Central memory CD4-positive, alpha-beta T cell (primary cell): ENCODE measurements at places on chromosomes 5 and 9.

DNA sequence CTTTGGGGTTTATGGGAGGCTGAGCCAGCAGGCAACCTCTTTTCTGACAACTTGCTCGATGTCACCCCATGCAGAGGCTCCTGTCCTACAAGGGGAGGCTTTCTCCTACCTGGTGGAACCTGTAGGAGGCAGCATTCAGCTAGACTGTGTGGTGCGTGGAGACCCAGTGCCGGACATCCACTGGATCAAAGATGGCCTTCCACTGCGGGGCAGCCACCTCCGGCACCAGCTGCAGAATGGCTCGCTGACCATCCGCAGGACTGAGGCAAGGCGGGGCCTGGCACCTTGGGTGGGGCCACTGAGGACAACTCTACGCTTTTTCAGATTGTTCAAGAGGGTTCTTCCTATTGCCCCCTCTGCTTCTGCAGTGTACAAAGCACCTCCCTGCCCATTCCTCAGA, 36.1 kb upstream of the ASS1 start:
- no peak for DNase-seq

DNA sequence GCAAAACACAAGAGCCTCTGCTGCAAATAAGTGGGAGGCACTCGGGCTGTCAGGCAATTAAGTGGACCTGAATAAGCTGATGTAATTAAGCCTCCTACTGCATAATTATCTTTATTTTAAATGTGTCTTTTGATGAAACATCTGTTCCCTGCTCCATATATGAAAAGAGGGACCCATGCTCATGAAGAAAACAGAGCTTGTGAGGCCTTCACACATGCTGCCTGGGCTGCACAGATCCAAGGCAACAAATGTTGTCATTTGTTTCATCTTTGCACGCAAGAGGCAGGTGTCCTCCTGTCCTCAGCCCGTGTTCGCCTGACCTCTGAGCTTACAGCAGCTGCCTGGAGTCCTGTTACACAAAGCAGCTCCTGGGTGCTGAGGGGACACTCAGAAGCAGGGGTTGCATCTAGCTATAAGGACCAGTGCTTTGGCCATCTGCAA, 381.1 kb downstream of the ZNF608 start:
- no peak for DNase-seq

GRCh38 chr5:127206320-127207113, 84.1 kb upstream of the MEGF10 start:
- DNase-seq = no peak

- DNase-seq = no peak
These were observed 23.2 kb downstream of the MTAP start for GRCh38 chr9:21825637-21826036.

DNA sequence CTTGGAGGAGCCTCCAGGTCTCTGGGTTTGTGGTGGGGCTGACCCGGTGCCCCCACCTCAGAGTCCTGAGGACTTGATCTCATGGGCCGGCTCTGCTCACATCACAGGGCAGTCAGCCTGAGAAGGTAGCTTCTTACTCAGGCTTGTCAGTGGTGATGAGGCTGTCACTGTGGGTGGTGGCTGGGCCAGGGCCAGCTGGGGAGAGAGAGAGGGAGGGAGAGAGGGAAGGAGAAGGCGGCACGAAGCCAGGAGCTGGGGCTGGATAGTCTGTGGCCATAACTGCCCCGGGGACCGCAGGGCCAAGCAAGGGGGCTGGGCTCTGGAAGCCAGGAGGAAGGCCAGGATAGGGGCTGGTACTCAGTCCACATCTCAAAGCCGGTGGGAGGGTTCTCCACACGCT, 6.5 kb downstream of the NTNG2 start:
- DNase-seq = no peak

GRCh38 chr9:14051419-14051818, 262.5 kb downstream of the NFIB start:
- DNase-seq = no peak

- DNase-seq = peak; percentile 51
These were observed at the start of gene REEP2 for GRCh38 chr5:138438724-138439476. Gene REEP2, plus strand, starts transcription at chr5:138439057. Its CDS starts 152 bp downstream, at chr5:138439209.

GRCh38 chr5:67844924-67845323, 370.6 kb upstream of the PIK3R1 start:
- DNase-seq = no peak

GRCh38 chr9:5428794-5429528, 8.8 kb downstream of the PLGRKT start:
- DNase-seq = no peak

DNA sequence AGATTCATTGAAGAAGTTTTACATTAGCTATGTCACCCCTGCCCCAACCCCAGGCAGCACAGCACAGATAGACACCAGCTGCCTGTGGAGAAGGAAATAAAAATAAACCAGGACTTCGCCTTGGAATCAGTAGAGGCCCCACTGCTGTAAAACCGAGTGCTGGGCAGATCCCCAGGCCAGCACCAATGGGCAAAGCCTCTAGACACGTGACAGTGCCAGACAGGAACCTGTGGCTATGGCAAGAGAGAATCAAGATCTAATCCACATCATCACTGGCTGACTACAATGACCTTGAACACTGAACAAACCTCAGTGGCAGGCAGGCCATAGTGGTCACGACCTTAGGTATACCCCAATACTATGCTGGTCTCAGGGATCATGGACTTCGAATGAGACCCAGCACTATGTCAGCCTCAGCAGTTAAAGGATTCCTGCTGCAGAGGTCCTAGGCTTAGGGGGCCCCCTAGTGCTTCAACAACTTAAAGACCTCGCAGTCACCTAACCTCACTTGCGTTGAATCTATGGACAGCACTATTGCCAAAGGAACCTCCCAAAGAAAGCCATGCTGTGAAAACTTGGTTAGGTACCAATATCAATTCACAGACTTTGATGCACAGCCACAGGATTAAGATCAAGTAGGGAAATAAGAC, 2118.6 kb upstream of the C9orf72 start:
- no peak for DNase-seq

- no peak for DNase-seq
These were observed 72.6 kb upstream of the GALNT10 start for GRCh38 chr5:154117930-154118329.

GRCh38 chr5:32810804-32811203, 99.7 kb downstream of the NPR3 start:
- no peak for DNase-seq

- no peak for DNase-seq
These were observed 34.1 kb upstream of the SLC22A5 start for GRCh38 chr5:132335402-132335801.

DNA sequence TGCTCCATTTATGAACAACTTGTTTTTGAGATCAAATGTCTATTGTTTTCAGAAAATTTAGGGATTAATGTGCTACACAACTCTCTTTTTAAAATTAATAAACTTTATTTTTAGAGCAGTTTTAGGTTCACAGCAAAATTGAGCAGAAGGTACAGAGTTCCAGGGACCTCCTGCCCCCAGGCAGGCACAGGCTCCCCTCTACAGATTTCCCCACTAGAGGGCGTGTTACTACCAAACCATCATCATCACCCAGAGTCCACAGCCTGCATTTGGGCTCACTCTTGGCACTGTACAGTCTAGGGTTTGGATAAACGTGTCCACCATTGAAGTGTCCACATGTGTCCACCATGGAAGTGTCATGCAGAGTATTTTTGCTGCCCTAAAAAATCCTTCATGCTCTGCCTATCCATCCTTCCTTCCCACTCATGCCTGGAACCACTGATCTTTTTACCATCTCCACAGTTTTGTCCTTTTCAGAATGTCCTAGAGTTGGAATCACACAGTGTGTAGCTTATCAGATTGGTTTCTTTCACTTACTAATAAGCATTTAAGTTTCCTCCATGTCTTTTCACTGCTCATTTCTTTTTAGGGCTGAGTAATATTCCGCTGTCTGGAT, 61.7 kb downstream of the MRPL36 start:
- peak; percentile 37 for DNase-seq

DNA sequence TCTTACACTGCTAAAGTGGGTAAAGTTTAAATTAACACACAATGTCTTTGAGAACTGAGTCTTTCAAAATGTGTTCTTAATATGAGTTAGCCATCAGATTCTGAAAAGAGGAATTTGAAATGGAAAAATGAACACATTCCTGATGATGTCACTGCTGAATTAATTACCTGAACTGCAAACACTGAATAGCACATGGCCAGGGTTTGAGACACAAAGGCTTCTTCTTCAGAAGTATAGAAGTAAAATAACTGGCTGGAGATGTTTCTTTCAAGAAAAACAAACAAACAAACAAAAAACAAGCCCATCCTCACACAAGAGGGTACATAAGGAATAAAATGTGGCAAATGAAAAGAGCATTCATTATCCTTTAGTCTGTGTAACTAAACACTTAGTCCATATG, 7.1 kb downstream of the GLIS3 start:
- DNase-seq = no peak

- no peak for DNase-seq
These were observed 77.8 kb downstream of the ZCCHC7 start for GRCh38 chr9:37198039-37198729.

DNA sequence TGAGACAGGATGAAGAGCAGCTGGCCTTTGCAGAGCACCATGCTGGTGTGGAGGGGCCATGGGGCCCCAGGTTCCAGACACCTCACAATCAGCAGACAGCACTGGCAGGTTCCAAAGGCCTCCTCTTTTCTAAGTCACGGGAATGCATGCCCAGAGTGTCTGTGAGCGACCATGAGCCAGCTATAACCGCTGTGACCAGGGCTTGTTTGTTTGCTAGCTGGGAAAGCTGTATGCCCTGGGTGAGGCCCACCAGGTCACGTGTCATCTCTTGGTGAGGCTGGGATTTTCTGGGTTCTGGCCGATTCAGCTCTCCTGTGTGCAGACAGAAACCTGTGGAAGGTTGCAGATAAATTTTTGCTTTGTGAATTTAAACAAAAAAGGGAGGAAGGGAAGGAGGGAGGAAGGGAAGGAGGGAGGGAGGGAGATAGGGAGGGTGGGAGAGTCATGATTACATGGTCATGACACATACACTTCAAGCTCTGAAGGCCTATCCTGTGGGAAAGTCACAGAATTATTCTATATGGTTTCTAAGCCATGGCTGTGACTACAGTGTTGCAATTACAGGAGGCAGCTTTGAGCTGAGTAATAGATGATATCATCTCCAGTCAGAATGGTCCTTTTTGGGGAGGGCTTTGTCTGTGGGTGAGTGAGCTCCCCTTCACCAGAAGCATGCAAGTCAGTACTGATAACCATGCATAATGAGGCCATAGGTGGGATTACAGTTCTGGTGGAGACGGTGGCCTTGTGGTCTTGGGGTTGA, 37.2 kb downstream of the PAPPA start:
- DNase-seq = no peak

- DNase-seq = no peak
These were observed 40.0 kb downstream of the NIM1K start for GRCh38 chr5:43231977-43232376.

DNA sequence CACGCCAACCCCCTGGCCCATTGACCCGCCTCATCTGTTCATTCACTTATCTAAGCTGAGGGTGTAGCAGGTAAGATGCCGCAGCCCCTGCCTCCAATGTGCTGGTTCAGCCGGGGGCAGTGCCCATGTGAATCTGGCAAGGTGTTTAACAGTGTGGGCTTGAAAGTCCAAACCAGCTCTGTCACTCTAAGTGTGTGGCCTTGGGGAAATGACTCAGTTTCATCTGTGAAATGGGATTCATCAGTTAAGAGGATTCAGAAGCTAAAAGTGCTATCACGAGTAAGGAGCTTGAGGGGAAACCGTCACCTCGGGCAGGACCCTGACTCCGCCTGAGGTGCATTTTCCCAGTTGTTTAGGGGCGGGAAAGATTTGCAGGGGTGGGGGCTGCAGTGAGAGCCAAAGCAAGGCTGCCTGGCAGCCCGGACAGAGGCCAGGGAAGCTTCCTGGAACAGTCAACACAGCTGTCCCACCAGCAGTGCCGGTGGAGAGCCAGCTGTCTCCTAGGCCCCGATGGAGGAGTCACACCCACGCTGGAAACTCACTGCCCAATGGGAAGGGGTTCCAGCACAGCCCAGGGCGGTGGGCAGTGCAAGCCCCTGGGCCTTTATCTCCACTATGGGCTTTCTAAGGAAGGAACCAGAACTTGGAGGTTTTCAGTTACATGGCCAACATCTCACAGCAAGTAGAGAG, 9.7 kb upstream of the URM1 start:
- no peak for DNase-seq

GRCh38 chr5:171578829-171579491, 159.5 kb downstream of the FGF18 start:
- DNase-seq = no peak

GRCh38 chr9:98359569-98359968, 104.1 kb upstream of the TBC1D2 start:
- no peak for DNase-seq

DNA sequence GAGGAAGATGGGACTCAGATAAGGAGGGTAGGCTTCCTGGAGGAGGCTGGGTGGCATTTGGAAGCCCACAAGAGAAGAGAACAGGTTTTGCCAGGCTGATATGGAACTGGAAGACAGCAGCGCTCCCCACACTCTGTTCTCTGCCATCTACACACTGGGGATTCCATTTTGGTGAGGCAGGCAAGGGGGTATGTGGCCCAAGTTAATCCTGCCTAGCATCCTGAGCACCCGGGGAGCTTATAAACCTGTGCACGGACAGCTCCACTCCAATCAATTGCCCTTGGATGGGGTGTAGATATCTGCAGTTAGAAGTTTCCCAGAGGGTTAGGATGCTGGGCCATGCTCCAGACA, 158.8 kb downstream of the MACROH2A1 start:
- DNase-seq = no peak

- no peak for DNase-seq
These were observed 527.7 kb upstream of the SGCD start for GRCh38 chr5:155799308-155799707.

DNA sequence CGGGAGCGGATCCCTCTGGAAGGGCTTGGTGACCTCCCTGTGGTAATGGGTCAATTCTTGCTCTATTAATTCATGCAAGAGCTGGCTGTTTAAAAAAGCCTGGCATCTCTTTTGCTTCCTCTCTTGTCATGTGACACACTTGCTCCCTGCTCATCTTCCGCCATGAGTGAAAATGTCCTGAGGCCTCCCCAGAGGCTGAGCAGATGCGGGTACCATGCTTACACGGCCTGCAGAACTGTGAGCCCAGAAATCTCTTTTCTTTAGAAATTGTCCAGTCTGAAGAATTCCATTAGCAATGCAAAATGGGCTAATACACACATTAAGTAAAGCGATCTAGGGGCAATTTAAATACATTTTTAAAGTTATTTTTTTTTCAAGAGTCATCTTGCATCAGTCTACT, 48.7 kb upstream of the CDK20 start:
- DNase-seq = no peak

GRCh38 chr5:170097934-170098333, 7.8 kb upstream of the FOXI1 start:
- DNase-seq = no peak

GRCh38 chr5:172147857-172148256, 40.2 kb downstream of the STK10 start:
- DNase-seq = no peak

GRCh38 chr9:24189986-24190385, 355.7 kb downstream of the IZUMO3 start:
- no peak for DNase-seq

- DNase-seq = no peak
These were observed 57.1 kb downstream of the RPS23 start for GRCh38 chr5:82221020-82221419.

- no peak for DNase-seq
These were observed 50.8 kb downstream of the ROR2 start for GRCh38 chr9:91899219-91899563.

- no peak for DNase-seq
These were observed 377.9 kb downstream of the PSAT1 start for GRCh38 chr9:78674874-78675273.

GRCh38 chr9:120281665-120282064, 298.3 kb downstream of the CDK5RAP2 start:
- no peak for DNase-seq
